ENCODE measurements at places on chromosomes 2 and 18.

DNA sequence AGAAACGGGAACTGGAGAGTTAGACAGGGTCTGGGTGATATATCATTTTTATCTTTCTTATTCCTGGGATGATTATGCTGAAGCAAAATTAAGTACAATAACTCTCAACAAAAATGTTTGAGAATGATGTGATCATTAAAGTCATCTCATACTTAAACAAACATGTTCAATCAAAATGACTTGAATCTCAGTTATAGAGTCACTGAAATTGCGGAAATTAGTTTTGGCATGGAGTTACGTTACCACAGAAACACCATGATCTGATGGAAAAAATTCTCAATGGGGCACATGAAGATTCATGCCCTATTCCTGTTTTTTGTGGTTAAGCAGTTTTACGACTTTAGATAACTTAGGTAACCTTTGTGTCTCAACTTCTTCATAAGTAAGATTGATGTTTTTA, 757.7 kb downstream of the EPHA4 start:
- no peak for DNase-seq

DNA sequence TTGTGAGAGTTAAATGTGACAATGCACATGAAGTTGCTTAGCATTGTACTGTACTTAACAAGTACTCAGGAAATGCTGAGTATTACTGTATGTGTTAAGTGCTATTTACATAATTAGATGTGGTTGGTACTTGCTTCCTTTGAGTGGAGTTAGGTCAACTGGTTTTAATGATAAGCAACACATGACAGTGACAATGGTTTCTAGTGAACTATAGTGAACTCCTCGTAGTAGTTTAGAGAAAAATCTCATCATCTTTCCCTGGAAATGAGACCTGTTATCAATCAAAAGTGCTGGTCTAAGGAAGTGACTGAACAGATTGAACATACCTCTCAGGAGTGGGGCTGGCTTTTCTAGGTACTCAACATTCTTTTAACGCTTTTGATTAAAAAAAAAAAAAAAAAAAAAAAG, 29.2 kb upstream of the ZDBF2 start:
- no peak for DNase-seq

DNA sequence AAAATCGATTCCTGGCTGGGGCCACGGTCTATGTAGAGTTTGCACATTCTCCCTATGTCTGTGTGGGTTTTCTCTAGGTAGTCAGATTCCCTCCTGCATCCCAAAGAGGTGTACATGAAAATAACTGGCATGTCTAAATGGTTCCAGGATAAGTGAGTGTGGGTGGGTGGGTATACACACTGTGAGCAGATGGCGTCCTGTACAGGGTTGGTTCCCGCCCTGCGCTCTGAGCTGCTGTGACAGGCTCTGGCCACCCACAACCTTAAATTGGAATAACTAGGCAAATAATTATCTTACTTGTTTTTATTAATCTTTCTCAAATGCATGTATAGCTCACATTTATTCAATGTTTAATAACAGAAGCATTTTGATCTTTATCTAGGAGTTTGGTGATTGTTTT, 16.3 kb downstream of the THOC1 start:
- no peak for DNase-seq

GRCh38 chr18:13438507-13439056, 220.0 kb downstream of the LDLRAD4 start:
- DNase-seq: no peak

- DNase-seq: no peak
Observed at GRCh38 chr2:23543728-23544127, 158.7 kb downstream of the KLHL29 start.

GRCh38 chr2:119517433-119517832, 6.8 kb downstream of the SCTR start:
- DNase-seq: peak; percentile 1

GRCh38 chr2:18232731-18233438, 327.6 kb downstream of the RDH14 start:
- no peak for DNase-seq

DNA sequence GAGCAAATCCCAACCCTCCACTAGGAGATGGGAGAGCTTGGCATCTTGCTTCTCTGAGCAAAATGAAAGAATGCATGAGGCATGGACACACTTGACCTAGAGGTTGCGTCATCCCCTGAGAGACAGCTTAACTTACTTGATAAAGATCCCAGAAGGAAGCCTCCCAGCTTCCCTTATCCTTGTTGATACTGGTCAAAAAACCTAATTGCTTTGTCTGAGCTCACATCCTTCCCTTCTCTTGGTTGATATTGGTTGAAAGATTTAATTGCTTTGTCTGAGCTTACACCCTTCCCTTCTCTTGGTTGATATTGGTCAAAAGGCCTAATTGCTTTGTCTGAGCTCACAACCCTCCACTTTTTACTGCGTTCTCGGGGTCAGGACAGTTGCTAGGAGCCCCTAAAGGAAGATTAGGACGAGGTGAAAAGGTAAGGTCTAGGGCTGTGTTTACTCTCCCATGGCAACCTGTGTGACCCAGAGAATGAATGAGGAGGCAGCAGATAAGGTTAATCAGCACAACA, 12.2 kb upstream of the BOD1L2 start:
- no peak for DNase-seq

DNA sequence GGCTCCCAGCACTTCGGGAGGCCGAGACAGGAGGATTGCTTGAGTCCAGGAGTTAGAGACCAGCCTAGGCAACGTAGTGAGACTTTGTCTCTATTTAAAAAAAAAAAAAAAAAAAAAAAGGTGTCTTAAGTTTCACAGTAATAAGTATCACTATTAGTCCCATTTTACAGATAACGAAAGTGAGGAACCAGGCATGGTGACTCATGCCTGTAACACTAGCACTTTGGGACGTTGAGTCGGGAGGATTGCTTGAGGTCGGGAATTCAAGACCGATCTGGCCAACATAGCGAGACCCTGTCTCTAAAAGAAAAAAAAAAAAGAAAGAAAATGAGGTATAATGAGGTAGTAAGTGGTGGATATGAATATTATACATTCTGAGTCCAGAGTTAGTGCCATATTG, 2.5 kb downstream of the KCNJ13 start:
- DNase-seq: no peak

DNA sequence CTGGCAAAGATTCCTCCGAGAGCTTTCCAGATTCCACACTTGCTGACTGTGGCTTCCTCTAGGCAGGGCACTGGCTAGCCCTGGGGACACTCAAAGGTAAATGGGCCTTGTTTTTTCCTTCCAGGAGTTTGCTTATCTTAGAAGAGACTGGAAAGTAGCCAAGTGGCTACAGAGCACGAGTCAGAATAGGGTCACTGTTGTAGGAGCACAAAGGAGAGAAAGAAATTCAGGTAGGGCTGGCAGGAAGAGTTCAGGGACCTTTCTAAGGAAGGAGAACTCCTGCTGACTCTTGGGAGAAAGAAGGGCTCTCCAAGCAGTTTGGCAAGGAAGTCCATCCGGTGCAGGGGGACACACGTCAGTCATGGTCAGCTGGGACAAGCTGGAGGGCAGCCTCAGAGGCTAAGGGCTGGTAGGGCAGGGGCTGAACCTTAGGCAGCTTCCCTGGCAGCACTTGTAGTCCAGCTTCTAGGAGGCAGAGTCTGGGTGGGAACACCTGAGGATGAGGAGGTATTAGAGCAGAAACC, 39.5 kb downstream of the NIFK start:
- DNase-seq: no peak

GRCh38 chr2:219140722-219141121, 19.9 kb downstream of the NHEJ1 start:
- DNase-seq: no peak

GRCh38 chr2:208573569-208573968, 167.0 kb downstream of the PTH2R start:
- DNase-seq: no peak

GRCh38 chr2:24919506-24920097, 435 bp downstream of the ADCY3 start:
- no peak for DNase-seq

- DNase-seq: no peak
Observed at GRCh38 chr2:2571301-2572150, 240.5 kb upstream of the MYT1L start.

- DNase-seq: no peak
Observed at GRCh38 chr2:234307322-234307961, 189.4 kb downstream of the ARL4C start.

- DNase-seq: no peak
Observed at GRCh38 chr18:60560071-60560470, 187.5 kb upstream of the MC4R start.

- no peak for DNase-seq
Observed at GRCh38 chr2:133562558-133562957, 5.7 kb downstream of the NCKAP5 start.

DNA sequence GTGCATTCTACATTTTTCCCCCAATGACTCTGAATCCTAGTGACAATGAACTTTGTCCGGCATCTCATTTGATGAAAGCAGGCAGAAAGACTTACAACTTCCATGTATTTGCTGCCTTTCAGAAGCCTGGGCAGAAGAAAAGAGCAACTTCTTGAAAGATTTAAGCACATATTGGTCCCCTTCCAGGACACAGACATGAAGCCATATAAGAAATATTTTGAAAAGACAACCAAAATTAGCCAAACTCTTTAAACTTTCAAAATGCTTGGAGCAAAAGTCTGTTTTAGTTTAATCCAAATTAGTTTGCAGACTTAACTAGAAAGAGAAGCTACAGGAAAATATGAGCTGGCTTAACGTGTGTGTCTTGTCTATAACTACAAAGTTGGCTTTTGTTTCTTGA, 492.5 kb downstream of the NR4A2 start:
- no peak for DNase-seq

DNA sequence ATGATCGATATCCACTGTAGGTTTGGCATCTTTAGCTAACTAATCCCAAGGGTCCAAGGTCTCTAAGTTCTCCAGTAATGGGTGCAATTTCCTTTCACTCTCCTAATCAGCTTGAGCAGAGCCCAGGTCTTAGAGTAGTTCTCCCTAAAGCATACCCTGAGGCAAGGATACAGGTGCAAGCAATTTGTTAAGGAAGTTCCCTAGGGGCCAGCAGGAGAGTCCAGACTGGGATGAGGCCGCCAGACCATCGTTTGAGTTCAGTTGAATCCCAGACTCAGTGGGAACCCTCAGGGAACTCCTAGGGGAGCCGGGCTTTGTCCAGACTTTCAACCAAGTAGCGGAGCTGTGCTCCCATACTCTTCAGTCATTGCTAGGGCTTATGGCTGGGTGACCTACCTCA, 835.4 kb upstream of the CDH2 start:
- DNase-seq: no peak

DNA sequence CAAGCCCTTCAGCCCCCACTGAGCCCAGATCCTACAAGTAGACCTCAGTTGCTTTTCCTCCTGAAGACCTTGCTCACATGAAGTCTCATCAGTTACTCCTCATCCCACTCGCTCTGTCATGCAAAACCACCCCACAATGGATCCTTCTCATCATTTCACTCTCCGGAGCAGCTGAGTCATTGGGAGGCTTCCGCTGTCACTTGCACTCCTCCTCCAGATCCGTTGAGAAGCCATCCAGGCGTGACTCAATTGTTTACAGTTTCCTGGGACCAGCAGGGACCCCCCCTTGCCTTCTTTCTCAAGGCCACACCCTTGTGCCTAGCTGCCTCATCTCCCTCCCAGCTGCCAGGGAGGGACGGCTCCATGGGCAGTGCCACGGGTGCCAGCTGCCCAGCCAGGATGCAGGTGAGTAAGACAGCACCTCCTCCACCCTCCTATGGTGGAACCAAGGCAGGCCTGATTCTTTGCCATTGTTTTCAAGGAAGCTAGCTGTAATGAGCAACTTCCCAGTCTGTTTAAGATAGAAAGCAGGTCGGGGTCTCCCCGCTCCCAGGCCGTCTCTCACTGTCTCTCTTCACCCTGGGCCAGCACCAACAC, 16.3 kb downstream of the GPR55 start:
- no peak for DNase-seq

- no peak for DNase-seq
Observed at GRCh38 chr2:9095690-9096089, 92.2 kb upstream of the MBOAT2 start.

DNA sequence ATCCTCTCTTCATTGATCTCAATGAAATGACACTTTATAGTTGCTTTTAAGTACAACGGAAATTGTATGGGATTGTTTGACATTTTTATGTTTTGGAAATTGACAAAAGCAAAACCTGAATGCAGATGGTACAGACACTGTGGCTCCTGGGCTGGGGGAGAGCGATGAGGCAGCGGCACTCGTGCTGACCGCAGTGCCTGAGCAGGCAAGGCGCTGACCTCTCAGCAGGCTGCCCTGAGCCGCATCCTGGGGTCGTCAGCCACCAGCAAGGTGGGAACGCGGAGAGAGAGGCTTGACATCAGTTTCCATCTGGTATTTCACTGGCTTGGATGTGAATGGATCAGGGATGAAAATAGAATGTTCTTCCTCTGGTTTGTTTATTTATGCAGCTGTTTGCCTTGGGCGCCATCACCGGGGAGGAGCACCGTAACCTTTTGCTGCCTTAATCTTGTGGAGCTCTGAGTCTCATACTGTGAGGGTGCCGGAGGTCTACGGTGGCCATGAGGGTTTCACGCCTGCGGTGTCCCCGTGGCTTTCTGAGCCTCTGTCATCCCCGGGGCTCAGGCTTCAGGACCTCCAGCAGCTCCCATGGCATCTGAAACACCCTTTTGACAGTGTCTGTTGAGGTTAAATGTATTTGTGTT, 94.8 kb upstream of the TPO start:
- no peak for DNase-seq

DNA sequence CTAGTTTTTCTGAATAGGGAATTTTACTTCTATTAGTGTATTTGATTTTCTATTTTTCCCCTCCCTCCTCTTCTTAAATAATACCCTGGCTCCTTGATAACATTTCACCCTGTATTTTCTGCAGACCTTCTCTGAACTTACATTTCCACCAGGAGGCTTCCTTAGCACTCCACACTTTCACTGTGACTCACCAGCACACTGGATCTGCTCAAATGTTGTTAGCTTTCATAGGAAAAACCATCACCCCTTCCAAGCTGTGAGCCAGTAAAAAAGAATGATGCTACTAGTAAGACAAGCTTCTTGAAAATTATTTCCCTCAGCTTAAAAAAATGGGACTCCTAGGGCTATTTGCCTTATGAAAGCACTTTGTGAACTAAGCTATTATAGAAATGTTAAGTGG, 16.1 kb downstream of the SUPT7L start:
- no peak for DNase-seq

DNA sequence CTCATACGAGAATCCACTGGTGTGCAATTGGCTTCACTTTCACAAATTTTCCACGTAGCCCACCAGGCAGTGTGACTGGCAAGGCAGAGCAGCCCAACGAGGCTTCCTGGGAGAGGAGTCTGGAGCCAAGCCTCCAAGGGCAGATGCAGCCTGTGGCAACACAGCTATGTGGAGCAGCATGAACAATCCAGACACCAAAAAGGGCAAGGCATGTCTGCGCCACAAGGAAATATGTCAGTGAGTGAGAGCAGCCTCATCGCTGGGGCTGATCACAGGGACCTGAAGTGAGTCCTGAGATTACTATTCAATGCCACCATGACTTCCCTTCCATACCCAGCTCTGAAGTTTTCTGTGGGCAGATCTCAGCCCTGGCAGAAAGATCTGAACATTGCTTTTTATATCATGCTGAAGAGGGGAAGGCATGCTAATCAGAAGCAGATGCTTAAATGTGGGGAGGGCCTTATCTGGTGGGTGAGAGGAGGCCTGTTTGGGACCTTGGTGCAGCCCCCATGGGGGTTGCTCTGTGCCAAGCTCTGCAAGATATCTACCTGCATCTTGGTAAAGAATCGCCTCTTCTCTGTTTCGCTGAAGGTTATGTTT, 40.0 kb upstream of the PUM2 start:
- no peak for DNase-seq

GRCh38 chr18:79943608-79944125, 7.8 kb downstream of the SLC66A2 start:
- no peak for DNase-seq
